Stimulated activated CD8-positive, alpha-beta memory T cell treated with anti-CD3 and anti-CD28 coated beads, Interleukin-7, amount 100 ng/mL, for 4 hours (primary cell): ENCODE measurements at places on chromosomes 2 and 18.

- no peak for DNase-seq
Measured at GRCh38 chr2:180670302-180671003, 310.0 kb upstream of the UBE2E3 start.

DNA sequence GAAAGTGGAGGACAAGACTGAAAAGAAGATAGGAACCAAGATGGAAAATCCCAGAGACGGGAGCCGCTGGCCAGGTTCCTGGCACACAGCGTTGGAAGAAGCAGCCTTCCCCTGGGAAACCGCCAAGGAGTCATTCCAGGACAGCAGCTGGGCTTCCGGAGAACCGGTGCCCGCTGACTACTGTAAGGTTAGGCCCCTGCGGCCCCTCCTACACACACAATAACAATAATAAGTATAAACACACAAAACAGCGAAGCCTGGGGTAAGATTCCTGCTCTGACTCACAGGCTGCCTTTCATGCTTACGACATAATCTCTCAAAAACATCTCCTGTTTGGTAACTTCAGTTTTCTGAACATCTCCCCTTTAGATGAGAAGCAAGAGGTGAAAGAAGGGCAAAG, 28.1 kb upstream of the MYCN start:
- no peak for DNase-seq

DNA sequence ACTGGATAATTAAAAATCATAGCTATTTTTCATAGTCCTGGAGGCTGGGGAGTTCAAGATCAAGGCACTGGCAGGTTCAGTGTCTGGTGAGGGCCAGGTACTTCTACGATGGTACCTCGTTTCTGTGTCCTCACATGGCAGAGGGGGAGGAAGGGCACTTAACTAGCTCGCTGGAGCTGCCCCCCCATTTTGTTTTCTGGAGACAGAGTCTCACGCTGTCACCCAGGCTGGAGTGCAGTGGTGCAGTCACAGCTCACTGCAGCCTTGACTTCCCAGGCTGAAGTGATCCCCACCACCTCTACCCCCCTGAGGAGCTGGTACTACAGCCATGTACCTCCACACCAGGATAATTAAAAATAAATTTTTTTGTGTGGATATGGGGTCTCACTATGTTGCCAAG, 40.3 kb downstream of the ASB1 start:
- DNase-seq, result no peak

GRCh38 chr18:48191494-48191893, 217.7 kb downstream of the ZBTB7C start:
- DNase-seq, result no peak

DNA sequence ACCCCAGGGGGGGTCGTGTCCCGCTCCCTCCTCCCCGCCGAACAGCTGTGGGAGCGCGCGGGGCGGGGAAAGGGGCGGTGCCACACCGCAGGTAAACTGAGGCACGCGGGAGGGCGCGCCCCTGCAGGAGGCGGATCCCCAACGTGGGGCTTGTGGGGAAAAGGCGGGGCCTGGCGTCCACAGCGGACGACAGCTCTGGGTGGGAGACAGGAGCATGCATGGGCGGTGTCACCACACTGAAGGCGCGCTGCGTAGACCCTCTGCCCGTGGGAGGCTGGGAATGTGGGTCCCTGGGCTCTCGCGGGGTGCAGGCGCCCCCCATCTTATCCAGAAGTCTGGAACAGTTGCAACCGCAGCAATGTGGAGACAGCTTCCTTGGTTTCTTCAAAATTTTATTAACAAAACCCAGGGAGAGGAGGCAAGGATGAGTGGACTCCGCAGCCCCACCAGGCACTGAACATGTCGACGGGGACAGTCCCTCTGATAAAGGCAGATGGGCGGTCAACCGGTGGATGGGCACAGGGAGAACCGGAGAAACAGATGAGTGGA, 723 bp upstream of the MBD1 start:
- no peak for DNase-seq

DNA sequence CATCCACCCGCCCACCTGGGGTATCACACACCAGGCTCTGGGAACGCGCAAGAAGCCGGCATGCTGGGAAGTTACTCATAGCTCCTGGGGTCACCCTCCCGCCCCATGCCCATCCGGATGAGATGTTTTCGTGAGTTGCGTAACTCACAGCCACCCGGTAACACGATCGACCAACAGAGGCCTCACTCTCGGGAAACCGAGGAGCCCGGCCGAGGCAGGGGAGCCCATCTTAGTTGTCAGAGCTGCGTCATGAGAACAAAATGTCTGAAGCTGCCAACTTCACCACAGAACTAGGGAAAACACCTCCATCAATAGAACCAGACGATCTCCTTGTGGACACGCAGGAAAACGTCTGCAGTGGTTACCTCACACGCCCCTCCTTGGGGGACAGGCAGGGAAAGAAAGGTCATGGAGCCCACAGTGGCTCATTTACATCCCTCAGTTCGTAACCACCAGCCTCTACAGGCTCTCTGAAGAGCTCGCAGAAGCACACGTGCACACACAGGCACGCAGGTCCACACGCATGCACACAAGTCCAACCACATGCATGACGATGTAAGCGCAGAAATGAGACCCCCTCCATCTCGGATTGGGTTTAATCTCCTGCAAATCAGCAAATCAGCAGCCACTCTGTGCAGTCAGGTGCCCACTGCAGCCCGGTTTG, 26.2 kb downstream of the ADI1 start:
- DNase-seq, result no peak
